Activated CD4-positive, alpha-beta T cell treated with anti-CD3 and anti-CD28 coated beads for 1 hour (primary cell): ENCODE measurements at places on chromosomes 2 and 18.
A peak's percentile ranks its signal among the peaks of the same experiment; 100 is the strongest.

DNA sequence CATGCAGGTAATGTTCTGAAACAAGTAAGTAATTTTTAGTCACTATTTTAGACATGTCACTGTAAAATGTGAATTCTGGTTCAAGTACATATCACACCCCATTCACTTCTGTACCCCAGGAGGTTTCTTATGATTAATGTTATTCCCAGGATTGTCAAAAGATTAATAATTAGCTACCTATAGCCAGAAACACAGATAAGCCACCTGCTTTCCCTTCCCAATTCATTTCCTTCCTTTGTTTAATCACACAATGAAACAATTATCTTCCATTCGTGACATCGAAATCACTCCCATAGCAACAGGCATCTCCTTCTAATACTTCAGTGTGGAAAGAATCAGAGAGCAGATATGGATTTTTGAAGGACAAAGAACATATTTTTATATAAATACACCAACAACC, 1650.3 kb upstream of the CELF4 start:
- no peak for DNase-seq

GRCh38 chr2:215644233-215644897, 208.5 kb upstream of the FN1 start:
- DNase-seq: no peak

- DNase-seq: no peak
Observed at GRCh38 chr2:237307474-237307873, 106.5 kb downstream of the COL6A3 start.

DNA sequence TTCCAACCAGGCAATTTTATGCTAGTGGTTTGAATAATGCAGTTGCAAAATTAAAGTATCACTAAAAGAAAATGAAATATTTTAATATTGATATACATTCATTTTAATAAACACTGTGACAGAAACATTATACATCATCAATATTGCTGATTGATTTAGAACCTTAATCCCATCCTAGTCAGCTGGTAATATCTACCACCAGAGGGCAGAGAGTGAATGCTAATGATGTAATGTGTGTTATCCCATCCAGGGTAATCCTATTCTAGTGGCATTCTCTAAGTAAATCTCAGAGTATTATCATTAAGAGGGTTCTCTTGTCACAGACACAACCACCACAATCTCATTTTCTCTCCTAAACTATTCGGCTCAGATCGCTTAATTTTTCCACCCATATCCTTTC, 477.4 kb downstream of the CPS1 start:
- no peak for DNase-seq

DNA sequence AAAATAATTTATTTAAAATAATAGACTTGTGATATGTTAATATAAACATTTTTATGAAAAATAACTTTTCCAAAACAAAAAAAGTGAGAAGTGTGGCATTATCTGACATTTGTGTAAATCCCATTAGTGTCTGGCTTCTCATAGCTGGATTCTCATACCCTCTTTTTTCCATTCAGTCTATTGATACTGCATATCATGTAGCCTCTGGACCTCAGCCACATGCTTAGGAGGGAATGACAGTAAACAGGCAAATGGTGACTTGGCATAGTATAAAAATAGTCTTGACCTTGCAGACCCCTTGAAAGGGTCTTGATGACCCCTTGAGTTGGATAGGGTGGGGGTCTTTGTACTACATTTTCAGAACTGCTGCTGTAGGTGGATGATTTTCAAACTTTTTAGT, 29.2 kb downstream of the GALNT1 start:
- no peak for DNase-seq

- peak; percentile 61 for DNase-seq
Observed at GRCh38 chr18:76491473-76491775, 3.6 kb downstream of the ZNF516 start.

- no peak for DNase-seq
Observed at GRCh38 chr2:101868525-101868924, 123.2 kb upstream of the IL1R2 start.

DNA sequence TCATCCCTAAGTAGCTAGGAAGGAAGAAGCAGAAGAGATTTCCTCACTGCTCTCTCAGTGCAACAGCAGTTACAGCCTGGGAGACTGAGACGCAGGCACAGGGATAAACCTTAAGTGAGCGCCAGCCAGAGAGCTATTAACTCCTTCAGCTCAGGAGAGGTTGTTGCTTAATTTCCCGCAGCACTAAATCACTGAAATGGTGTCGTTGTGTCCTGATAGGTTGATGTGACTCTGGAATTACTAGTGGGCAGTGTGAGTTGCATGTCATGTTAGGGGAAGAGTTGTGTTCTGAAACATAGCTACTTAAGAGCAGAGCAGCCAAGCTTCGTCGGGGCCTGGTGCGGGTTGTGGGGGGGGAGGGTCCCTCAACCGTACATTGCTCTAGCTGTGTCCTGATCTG, 225.8 kb downstream of the NAPG start:
- no peak for DNase-seq

- DNase-seq: no peak
Observed at GRCh38 chr18:32441533-32441932, 29.1 kb downstream of the GAREM1 start.

DNA sequence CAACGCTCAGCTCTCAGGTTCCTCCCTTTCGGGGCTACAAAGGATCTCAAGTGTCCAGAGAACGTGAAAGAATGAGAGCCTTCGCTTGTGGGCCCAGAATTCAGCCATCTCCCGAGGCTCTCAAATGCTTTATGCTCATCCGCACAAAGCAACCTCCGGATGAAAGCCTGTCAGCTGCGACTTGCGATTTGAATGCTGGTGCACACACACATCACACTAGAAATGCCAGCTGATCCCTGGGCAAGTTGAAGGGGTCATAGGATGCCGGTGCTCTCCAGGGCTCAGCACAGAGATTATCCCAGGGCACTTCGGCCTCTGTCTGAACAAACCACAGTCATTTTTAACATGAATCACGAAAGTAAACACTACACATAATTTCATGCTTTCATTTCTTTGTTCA, 141.8 kb upstream of the MYT1L start:
- DNase-seq: no peak

GRCh38 chr18:10537765-10538164, 11.9 kb downstream of the NAPG start:
- no peak for DNase-seq

- DNase-seq: no peak
Observed at GRCh38 chr18:49189772-49190171, 239.0 kb upstream of the SMAD7 start.

DNA sequence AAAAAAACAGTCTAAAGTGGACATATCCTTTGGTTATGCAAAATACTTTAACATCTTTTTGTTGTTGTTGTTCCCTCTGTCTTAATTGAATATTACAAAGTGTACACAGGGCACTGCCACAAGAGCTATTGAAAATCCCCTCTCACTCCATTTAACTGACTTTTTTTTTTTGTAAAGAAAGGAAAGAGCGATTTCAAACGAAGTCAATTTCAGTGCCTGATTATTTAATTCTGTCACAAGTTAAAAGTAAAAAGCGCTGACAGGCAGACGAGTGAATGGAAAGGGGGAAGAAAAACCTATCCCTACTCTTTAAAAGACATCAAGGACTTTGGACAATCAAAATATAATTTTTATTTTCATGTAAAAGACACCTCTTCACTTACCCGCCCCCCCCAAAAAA, 1.9 kb downstream of the FIGN start:
- no peak for DNase-seq

DNA sequence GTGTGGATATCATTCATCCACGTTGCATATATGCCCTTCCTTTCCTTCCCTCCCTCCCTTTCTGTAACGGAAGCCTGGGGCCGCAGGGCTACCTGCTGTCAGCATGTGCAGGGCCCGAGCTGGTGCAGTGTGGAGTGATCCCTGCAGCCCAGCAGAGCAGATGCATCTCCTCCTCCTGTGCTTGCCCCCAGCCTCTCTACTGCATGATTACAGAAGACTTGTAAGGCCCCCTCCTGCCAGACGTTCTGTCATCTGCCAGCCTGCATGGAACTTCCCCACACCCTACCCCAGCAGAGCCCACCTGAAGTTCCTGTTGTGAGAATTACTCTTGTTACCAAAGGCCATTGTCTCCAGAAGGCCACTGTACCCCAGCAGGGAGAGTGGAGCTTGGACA, 67.5 kb upstream of the FOSL2 start:
- no peak for DNase-seq

- DNase-seq: no peak
Observed at GRCh38 chr2:144268036-144268678, 251.8 kb downstream of the ZEB2 start.
